Activated T-helper 1 cell treated with anti-CD3 and anti-CD28 coated beads, Interleukin-12 subunit alpha, Interleukin-12 subunit beta, Interleukin-2, Interleukin-4 antibody, amounts not matched to agents 30 ng/mL and 10 ng/mL and 1 ng/mL, durations not matched to agents 14 hours and 24 hours and 36 hours (primary cell): ENCODE measurements at places on chromosomes 11 and 22. TPM values are rescaled to one million over a fixed set of nuclear protein-coding genes. Genes with fewer than 3 reads are reported as not detected.

DNA sequence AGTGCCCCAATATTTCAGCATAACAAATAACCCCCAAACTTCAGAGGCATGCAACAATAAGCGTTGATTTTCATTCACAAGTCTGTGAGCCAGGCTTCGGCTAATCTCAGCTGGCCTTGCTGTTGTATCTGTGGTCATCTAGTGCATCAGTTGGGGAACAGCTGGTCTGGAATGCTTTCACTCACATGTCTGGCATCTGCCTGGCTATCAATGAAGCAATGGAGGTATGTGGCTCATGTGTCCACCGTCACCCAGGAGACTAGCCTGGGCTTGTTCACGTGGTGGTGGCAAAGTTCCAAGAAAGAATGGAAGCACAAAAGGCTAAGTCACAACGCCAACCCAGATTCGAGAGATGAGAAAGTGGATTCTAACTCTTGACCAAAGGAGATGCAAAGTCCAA lies 304.8 kb upstream of the ISX start:
- H3K4me3 ChIP-seq = no peak overlapping the region
- DNase-seq = no peak
- H3K27me3 ChIP-seq = no peaks in the 10 kb centered on the region
- H3K27ac ChIP-seq = no peak overlapping the region
- H3K4me1 ChIP-seq = no peaks in the 10 kb centered on the region

DNA sequence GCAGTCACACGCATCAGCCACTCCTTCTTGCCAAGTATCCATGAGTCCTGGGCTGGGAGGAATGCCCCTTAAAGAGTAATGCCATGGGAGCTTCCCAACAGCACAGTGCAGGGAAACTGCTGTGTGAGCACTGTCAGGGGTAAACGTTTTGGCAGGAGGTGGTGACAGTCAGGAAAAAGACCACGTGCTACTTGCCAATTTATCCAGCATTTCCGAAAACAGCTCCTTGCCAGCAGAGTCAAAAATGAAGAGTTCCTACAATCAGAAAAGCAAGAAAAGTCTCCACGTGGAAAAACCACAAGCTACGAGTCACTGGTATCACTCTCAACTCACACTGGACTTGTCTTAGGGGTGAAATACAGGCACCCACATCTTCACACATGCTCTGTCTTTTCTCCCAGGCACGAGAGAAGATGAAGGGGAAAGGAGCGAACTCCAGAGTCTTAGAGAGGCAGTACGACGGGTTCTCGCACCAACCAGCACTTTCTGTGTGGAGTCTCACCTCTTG lies 9.9 kb downstream of the IFT27 start:
- no peaks in the 10 kb centered on the region for H3K4me1 ChIP-seq
- H3K4me3 ChIP-seq = no peak overlapping the region
- H3K27me3 ChIP-seq = no peaks in the 10 kb centered on the region
- DNase-seq = no peak
- no peak overlapping the region for H3K27ac ChIP-seq

- peaks cover 6% of the 10 kb centered on the region for H3K36me3 ChIP-seq
- no peaks in the 10 kb centered on the region for H3K27me3 ChIP-seq
- peak overlapping the region; percentile 40 for H3K4me3 ChIP-seq
- H3K4me1 ChIP-seq = peaks cover 8% of the 10 kb centered on the region
- DNase-seq = no peak
- no peak overlapping the region for H3K27ac ChIP-seq
Observed at GRCh38 chr11:61779666-61780525, 12.5 kb downstream of the TMEM258 start.

- H3K36me3 ChIP-seq = no peaks in the 10 kb centered on the region
- H3K27me3 ChIP-seq = no peaks in the 10 kb centered on the region
- H3K27ac ChIP-seq = no peak overlapping the region
- no peak for DNase-seq
- H3K4me3 ChIP-seq = no peak overlapping the region
Observed at GRCh38 chr11:100939571-100939970, 190.0 kb downstream of the PGR start.

GRCh38 chr11:13229711-13230318 lies 47.8 kb upstream of the BMAL1 start:
- H3K36me3 ChIP-seq = no peaks in the 10 kb centered on the region
- H3K27ac ChIP-seq = no peak overlapping the region
- DNase-seq = no peak
- H3K4me3 ChIP-seq = no peak overlapping the region
- H3K4me1 ChIP-seq = no peaks in the 10 kb centered on the region

GRCh38 chr11:95795627-95796295 lies 5.5 kb downstream of the CEP57 start:
- no peaks in the 10 kb centered on the region for H3K27me3 ChIP-seq
- no peak for DNase-seq
- H3K27ac ChIP-seq = no peak overlapping the region

PAX6 gene
- total RNA-seq = not detected in 2 replicates

GRCh38 chr11:108891143-108891542 lies 226.3 kb downstream of the DDX10 start:
- no peaks in the 10 kb centered on the region for H3K36me3 ChIP-seq
- H3K27ac ChIP-seq = no peak overlapping the region
- peaks cover 10% of the 10 kb centered on the region for H3K4me1 ChIP-seq
- no peak for DNase-seq
- H3K27me3 ChIP-seq = no peaks in the 10 kb centered on the region

DNA sequence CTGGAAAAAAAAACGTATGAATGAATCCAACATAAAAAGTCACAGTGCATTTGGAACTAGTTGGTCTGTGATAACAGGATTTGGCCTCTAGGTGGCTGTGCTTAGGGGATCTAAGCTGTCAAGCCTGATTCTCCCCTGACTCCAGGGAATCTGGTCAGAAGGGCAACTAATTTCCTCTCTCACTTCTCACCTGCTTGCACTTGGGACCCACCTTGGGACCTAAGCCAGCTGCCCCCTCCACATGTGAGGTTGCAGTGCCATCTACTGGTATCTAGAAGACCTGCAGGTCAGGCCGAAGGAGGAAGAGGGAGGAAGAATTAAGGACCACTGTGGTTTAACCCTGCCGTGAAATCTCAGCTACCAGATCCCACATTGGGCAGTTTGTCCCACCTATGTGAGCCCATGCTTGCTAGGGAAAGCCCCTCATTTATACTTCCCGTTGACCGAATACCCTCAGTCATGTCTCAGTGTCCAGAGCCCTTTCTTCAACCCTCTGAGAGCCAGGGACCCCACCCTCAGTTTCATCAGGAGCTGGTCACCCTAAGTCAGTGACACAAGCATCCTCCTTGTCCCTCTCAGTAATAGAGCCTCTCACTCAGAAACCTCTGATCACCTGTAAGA lies 33.2 kb upstream of the CAVIN3 start:
- H3K36me3 ChIP-seq = no peaks in the 10 kb centered on the region
- no peak overlapping the region for H3K4me3 ChIP-seq
- H3K4me1 ChIP-seq = peaks cover 12% of the 10 kb centered on the region
- H3K27ac ChIP-seq = no peak overlapping the region

DNA sequence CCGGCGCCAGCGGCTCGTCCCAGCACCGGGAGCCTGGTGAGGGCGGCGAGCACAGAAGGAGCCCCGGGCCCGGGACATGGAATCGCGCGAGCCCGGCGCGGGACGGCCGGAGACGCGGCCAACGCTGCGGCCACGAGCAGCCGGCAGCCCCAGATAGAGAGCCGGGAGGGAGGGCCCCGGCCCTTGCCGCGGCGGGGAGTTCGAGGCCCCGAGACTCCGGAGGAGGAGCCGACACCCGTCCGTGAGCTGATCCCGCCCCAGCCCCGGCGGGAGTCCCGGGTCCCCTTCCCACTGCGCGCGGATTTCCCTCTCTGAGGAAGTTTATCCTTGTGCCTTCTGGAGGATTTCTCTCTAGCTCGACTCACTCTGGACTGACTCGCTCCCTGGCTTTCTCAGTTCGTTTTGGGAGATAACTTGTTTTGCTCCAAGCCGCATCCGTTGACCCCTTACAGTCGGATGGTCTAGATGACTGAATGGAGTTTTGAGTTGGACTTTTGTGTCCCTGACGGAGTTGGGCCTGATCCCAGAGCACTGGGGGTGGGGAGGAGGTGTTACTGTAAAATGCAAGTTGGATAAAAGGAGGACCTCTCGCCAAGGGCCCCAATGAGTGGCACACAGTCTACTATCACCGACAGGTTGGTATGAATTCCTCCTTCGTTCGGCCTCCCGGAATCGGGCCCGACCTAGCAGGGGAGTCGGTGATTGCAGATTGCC lies 585 bp downstream of the ARHGEF12 start:
- peaks cover 51% of the 10 kb centered on the region for H3K27me3 ChIP-seq
- peaks cover 4% of the 10 kb centered on the region for H3K36me3 ChIP-seq
- no peak for DNase-seq
- H3K27ac ChIP-seq = peak overlapping the region; percentile 76
- H3K4me3 ChIP-seq = peak overlapping the region; percentile 96
- peaks cover 42% of the 10 kb centered on the region for H3K4me1 ChIP-seq

PRRG4 gene
- total RNA-seq = 0.83 and 0.91 TPM in 2 replicates

DNA sequence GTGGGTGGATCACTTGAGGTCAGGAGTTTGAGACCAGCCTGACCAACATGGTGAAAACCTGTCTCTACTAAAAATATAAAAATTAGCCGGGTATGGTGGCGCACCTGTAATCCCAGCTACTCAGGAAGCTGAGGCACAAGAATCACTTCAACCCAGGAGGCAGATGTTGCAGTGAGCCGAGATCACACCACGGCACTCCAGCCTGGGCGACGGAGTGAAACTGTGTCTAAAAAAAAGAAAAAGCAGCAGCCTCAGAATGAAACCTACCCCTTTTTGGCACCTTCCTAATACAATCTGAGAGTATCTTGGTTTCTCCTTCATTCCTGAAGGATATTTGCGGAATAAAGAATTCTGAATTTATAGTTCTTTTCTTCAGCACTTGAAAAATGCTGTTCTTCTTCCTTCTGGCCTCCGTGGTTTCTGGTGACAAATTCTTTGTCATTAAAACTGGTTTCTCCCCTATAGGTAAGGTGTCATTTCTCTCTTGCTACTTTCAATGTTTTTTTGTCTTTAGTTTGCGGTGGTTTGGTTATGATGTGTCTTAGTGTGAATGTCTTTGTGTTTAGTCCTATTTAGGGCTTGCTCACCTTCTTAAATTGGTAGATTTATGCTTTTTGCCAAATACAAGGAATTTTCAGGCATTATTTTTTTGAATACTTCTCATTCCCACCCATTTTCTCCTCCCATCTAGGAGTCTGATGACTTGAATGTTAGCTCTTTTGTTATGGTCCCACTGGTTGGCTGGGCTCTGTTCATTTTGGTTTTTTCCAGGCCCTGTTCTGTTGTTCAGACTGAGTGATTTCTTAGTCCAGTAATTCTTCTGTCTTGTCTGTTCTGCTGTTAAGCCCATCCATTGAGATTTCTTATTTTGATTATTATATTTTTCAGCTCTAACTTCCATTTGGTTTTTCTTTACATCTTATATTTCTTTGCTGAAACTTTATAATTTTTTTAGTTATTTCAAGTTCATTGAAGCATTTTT lies 15.4 kb downstream of the ASRGL1 start:
- peak overlapping the region; percentile 25 for H3K27ac ChIP-seq
- no peak for DNase-seq
- no peaks in the 10 kb centered on the region for H3K27me3 ChIP-seq
- H3K36me3 ChIP-seq = peaks cover 2% of the 10 kb centered on the region
- H3K4me3 ChIP-seq = no peak overlapping the region
- peaks cover 8% of the 10 kb centered on the region for H3K4me1 ChIP-seq

- no peak overlapping the region for H3K4me3 ChIP-seq
- no peaks in the 10 kb centered on the region for H3K36me3 ChIP-seq
- no peaks in the 10 kb centered on the region for H3K4me1 ChIP-seq
- DNase-seq = no peak
- H3K27me3 ChIP-seq = no peaks in the 10 kb centered on the region
- no peak overlapping the region for H3K27ac ChIP-seq
Observed at GRCh38 chr22:27438271-27438980, 363.1 kb downstream of the MN1 start.

LMO2 gene
- not detected in 2 replicates for total RNA-seq

DNA sequence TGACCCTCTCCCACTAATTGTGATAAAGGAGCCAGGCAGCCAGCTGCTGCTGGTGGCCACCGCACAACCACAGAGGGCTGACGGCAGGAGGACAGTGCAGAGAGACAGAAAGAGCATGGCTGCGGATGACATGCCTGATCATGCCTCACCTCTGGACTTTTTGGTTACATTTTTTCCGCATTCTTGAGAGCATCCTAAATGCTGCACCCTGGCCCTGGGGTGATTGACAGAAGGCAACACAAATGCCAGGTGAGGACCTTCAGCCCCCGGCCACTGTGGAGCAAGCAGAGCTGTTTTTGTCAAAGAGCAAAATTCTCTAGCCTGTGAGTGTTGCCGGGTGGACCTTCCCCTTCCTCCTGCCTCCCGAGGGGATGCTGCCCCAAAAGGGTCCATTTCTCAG lies 78.5 kb downstream of the RPS6KA4 start:
- no peak overlapping the region for H3K4me3 ChIP-seq
- no peaks in the 10 kb centered on the region for H3K4me1 ChIP-seq
- no peak overlapping the region for H3K27ac ChIP-seq
- H3K27me3 ChIP-seq = peaks cover 15% of the 10 kb centered on the region
- H3K36me3 ChIP-seq = no peaks in the 10 kb centered on the region

GRCh38 chr11:86575208-86575855 lies 97.1 kb downstream of the ME3 start:
- no peaks in the 10 kb centered on the region for H3K4me1 ChIP-seq
- no peak overlapping the region for H3K4me3 ChIP-seq
- H3K27ac ChIP-seq = no peak overlapping the region
- no peaks in the 10 kb centered on the region for H3K27me3 ChIP-seq
- no peaks in the 10 kb centered on the region for H3K36me3 ChIP-seq
- DNase-seq = no peak

DNA sequence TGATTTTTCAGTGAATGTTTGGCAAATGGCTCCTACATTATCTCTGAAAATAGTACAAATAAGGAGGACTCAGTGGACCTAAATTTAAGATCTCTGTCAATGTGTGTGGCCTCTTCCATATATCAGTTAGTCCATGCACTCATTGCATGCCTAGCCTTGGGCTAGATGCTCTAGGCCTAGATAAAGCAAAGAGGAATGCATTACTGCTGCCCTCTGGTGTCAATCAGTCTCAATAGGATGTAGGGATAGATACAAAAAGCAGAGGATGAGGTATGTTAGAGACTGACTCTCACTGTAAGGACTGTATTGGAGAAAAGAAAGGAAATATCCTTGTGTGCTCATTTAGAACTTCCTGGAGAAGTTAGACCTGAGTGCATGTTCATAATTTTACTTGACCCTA lies 42.0 kb downstream of the MS4A2 start:
- no peaks in the 10 kb centered on the region for H3K36me3 ChIP-seq
- H3K27me3 ChIP-seq = no peaks in the 10 kb centered on the region
- H3K27ac ChIP-seq = no peak overlapping the region
